Suprapubic skin (tissue), 4 donors: ENCODE measurements at places on chromosomes 2 and 18.
A peak's percentile ranks its signal among the peaks of the same experiment; 100 is the strongest.

- no peak for DNase-seq
Measured at GRCh38 chr2:155651851-155652250, 680.7 kb downstream of the NR4A2 start.

GRCh38 chr2:204738721-204739120 is 193.4 kb downstream of the PARD3B start:
- no peak for DNase-seq

DNA sequence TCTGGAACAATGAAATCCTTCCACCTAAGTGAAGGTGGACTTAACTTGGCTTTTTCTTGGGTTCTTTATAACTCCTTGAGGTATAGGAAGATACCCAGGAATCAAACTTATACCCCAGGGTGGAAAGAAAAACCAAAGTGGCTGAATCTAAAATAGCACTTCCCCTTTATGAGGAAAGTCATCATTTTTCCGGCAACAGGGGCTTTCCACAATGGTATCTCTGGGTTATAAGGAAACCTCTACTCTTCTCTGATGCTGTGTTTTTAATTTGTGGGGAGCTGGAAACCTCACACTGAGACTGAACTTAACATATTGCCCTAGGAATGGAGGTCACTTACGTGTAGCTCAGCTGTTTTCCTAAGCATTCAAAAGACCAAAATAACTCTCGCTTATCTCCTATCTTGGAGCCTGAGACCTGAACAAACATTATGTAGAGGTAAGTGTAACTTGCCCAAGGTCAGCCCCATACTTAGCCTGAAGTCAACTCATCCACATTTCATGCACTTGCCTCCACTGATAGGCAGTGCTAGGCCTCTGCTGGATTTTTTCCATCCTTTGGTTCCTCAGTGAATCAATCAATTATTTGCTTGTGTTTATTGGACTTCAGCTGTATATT is 117.9 kb downstream of the SETBP1 start:
- DNase-seq, result no peak

DNA sequence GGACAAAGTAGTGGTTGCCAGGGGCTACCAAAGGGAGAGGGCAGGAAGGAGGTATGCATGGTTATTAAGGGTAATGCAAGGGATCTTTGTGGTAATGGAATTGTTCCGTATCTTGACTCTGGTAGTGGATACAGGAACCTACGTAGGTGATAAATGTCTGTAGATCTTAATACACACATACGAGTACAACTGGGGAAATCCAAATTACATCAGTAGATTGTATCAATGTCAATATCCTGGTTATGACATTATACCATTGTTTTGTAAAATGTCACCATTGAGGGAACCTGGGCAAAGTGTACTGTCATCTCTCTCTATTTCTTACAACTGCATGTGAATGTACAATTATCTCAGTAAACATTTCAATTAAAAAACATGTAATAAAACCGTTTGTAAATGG is 56.2 kb downstream of the ALPK2 start:
- DNase-seq, result no peak

DNA sequence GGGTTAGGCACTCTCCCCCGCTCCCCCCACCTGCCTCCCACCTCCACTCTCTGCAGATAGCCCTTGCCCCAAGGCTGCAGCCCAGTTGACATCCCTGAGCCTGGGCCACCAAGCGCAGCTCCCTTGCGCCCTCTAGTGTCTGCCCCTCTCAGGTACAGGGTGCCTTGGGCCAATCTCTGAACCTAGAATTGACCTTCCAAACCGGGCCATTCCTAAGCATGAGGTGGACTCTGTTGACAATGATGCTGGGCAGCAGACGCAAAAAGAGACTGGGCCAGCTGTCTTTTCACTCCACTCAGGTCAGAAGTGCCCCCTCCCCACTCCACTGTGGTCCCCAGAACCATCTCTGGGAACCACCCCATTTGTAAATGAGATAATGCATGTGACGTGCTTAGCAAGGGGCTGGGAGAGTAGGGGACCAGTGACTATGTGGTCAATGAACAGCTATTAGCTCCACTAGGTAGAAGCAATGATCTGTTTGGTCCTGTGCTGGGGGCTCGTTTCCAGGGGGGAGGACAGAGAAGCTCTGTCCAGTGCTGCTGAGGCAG is 43.3 kb upstream of the PLB1 start:
- DNase-seq, result peak; percentile 85

- no peak for DNase-seq
Measured at GRCh38 chr2:25517701-25518100, 155.7 kb downstream of the DTNB start.

DNA sequence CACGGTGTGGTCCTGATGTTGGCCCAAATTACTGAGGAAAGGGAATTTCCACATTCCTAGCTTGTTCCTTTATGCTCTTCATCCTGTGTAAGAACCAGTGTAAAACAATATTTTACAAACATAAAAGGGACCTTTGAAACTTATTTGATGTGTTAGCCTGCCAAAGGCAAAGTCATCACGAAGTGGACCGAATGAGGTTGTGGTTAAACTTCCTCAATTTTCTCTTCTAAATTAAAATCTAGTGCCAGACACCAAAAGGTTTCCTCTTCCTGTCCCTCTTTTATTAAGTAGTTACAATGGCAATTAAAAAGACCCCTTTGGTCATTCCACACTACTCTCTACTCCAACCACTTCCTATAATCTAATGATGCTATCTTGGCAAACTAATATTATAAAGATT is 279.8 kb downstream of the AFF3 start:
- DNase-seq, result no peak

DNA sequence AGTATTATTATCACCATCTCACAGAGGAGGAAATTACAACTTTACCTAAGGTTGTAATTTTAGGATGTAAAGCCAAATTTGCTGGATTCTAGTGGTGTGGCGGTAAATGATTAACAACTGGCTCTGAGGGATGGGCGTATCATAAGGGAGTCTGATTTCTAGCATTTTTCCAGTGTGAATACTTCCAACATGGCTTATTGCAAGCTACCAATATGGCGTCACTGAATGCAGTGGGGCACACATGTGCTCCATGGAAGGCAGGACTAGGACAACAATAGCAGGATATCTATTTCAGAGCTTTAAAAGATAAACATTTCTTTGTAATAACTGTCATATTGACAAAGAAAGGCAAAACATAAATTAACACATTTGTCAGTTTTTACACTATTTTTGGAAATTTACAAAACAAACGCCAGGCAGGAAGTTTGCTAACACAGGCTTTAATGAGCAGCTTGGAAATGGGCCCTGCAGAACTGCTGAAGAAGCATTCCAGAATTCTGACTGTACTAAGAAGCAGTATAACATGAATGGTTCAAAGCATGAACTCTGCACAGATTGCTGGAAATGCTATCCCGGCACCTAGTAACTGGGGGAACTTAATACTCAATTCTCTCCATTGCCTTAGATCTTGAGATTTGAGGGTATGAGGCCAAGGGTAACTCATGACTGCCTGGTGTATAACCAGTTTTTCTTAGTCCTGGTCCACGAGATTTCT is 439.3 kb upstream of the MAP2 start:
- DNase-seq, result no peak

GRCh38 chr2:23862716-23863426 is 64.1 kb downstream of the ATAD2B start:
- DNase-seq, result no peak

DNA sequence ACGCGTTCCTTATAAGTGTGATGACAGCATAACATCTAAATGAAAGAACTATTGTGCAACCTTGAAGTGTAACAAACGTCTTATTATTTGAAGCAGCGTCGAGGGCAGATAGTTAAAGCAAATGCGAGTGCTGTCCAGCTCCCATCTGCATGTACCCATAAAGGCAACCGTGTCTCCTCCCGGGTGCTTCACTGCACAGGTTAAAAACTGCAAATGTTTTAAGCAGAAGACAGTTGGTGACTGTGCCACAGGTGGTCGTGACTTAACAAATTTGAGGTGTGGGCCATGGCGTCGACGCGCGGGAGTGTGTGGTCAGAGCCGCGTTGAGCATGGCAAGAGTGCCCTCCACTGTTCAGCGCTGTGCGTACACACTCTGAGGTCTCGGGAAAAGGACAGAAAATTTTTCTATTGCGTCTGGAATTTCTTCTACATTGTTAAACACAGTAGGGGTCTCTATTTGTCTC is 6.4 kb downstream of the SALL3 start:
- no peak for DNase-seq

GRCh38 chr2:224086226-224086914 is 47.3 kb upstream of the SERPINE2 start:
- DNase-seq, result no peak

- DNase-seq, result no peak
Measured at GRCh38 chr2:22894761-22895160, 490.2 kb upstream of the KLHL29 start.

GRCh38 chr18:79951545-79952455 is at the start of gene SLC66A2:
Gene SLC66A2, minus strand, starts transcription at chr18:79951653. Its CDS starts 727 bp downstream, at chr18:79950926.
- DNase-seq, result peak; percentile 94

GRCh38 chr2:231929961-231930592 is 3.9 kb upstream of the NPPC start:
- peak; percentile 37 for DNase-seq

GRCh38 chr2:120860579-120860922 is 124.9 kb downstream of the GLI2 start:
- DNase-seq, result no peak

- no peak for DNase-seq
Measured at GRCh38 chr2:221551864-221552263, 20.2 kb downstream of the EPHA4 start.

GRCh38 chr2:218642121-218642656 is 17.2 kb downstream of the ZNF142 start:
- no peak for DNase-seq

DNA sequence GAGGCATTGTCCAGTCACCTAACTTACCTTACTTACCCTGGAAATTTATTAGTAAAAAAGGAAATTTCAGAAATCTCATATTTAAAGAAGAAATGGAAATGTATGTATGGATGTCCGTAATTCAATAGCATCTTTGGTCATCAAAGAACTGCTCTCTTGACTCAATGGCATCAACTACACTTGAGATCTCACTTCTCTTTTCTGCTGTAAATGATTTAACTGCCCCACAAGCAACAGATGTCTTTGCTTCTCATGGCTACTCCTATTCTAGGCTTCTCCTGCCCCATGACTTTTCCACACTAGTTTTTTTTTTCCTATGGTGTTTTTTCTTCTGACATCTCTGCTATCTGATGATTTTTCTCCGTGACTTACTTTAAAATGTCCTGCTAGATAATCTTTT is 34.0 kb upstream of the ERMN start:
- no peak for DNase-seq

GRCh38 chr2:69221512-69221911 is 165.5 kb downstream of the GFPT1 start:
- DNase-seq, result no peak

DNA sequence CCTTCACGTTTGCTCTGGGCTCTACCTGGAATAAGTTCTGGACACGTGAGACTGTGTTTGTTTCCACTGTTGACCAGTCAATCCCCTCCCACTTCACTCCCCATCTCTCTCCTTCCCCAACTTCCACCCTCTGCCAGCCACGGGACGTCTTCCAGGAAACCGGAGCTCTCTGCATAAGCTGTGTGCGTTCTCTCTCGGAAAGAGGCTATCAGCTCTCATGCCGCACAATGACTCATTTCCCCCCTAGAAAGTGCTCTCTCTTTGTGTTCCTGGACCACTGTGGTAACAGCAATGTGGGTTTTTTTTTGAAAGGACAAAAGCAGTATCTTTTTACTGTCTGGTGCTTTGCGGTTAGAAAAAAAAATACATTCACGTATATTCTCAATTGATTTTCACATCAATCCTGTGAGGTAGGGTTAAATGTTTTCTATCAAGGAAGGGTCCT is 10.2 kb downstream of the PROKR1 start:
- no peak for DNase-seq
